ENCODE measurements at places on chromosomes 4 and X.

GRCh38 chrX:130347321-130347720 lies 7.6 kb downstream of the SLC25A14 start:
- DNase-seq: no peak

DNA sequence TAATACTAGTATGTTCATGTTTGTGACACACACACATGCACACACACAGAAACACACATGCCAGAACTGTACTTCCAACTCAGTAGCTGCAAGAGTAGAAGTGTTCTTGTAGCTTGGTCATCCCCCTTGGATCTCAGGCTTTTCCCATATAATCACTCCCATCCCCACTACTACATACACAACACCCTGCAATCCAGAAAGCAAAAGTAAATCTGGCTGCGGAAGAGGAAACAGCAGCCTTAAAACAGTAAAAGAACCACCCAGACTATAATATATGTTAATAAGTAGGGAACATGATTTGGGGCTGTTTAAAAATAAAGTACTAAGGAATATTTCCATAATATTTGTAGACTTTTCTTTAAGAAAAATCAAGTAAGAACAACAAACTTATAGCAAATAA lies 103.2 kb downstream of the AMMECR1 start:
- no peak for DNase-seq

GRCh38 chr4:36997727-36998126 lies 246.8 kb upstream of the NWD2 start:
- no peak for DNase-seq

GRCh38 chr4:101911616-101912015 lies 121.1 kb downstream of the BANK1 start:
- DNase-seq: no peak

DNA sequence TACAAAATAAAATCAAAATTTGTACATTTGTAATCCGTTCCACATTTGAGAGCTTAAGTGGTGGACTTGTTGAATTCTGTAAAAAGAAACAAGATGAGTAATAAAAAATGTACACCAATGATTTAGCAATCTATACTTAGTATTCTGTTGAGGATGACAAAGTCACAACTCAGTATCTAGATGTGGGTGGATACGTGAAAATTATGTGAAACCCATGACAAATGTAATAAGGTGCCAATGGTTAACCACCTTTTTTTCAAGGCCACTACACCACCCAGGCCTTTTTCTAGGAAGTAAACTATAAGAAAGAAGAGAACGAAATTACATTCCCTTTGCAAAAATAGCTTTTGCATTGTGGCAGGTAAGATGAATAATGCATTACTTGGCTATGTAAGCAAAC lies 77.0 kb downstream of the ATP8A1 start:
- DNase-seq: no peak

GRCh38 chrX:41890026-41890423 lies 33.3 kb downstream of the CASK start:
- DNase-seq: no peak

- no peak for DNase-seq
Observed at GRCh38 chr4:151092488-151092887, 6.9 kb upstream of the RPS3A start.

DNA sequence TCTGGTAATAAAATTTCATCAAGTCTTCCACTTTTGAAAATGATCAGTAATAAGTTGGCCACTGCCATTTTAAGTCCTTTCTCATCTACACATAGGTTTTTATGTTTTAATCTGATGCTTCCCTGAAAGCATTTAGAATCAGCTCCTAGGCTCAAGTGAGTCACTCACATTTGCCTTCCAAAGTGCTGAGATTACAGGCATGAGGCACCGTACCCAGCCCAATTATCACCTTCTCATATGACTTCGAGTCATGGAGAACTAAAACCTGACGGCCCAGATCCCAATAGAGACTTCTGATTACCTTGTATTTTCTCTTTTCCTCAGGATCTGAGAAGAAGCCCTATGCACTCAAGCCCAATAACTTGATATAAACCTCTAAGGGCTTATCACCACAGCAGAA lies 140.8 kb downstream of the OPHN1 start:
- DNase-seq: no peak

- no peak for DNase-seq
Observed at GRCh38 chr4:114082348-114082747, 102.9 kb upstream of the ARSJ start.

DNA sequence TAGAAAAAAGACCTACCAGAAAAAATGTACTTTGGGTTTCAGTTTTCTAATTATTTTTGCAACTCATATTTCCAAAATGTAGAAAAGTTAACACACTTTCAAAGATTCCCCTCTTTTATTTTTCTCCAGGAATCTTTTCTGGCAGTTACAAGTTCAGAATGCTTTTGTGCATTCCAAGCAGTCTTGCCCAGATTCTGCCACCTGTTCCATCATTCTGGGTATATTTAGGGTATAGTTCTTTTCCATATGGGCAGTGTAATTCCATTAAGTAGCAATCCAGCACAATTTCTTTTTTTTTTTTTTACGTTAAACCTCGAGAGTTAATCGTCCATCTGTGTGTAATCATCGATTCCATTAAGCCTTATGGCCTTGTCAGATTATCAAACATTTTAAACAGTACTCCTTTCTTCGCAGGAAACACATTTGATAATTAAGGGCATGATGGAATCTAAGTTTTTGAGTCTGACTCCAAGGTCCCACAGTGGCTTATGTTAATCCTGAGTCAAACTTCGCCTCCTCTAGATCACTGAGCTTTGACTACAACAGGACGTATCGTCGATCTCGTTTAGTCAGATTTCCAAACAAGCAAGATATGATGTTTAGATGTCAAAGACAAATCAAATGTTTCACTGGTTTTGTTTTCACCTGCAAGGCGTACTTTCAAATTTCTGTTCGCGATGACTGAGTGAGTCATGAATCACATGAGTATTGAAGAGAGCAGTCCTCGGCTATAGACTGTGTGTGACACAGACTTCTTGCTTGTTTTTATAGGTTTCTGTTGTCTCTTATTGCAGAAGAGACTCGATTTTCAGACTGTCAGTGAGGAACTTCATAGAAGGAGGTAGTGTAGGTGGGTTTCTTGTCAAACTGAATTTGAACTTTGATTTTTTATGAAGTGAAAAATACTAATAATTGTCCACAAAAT lies 118.9 kb upstream of the GK2 start:
- no peak for DNase-seq

DNA sequence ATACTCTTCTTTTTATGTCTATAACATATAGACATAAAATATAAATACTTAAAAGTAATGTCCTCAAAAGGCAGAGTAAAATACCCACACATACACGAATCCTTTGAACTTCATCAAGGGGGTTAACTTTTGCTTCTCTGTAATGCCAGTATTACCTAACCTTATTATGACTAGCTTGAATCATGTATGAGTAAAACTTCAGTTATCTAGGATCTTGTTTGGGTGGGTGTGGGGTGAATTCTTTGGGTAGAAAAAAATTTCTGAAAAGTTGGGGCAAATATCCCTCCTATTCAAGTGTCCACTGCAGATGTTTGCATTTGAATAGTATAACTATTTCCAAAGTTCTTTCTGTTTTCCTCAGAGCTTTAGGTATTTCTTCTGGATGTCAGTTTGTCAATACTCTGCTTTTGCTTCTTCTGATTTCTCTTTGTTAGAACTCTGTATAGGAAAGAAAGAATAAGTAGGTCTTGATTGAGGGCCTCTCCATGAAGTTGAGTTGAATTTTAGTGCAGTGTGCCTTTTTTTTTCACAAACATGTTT lies 173.8 kb downstream of the ADGRL3 start:
- DNase-seq: no peak

DNA sequence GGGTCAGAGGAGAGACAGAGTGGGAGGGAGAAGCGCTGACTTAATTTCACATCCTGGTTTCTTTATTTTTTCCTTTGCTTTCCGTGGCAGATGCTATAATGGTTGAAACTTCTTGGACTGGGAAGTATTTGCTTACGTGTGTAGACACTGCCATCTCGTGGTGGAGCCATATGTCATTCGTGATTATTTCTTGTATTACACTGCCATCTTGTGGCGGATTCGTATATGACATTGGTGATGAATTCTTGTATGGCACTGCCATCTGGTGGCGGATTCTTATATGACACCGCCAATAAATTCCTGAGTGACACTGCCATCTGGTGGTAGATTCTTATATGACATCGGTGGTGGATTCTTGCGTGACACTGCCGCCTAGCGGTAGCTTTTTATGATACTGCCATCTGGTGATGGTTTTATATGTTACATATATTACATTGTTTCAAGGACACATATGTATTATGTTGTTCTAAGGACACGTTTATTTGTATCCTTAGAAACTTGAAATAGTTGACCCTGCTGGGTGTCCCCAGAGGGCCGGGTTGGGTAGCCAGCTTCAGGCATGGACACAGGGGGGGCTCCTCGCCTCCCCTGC lies 37.3 kb upstream of the CLCN4 start:
- DNase-seq: no peak

DNA sequence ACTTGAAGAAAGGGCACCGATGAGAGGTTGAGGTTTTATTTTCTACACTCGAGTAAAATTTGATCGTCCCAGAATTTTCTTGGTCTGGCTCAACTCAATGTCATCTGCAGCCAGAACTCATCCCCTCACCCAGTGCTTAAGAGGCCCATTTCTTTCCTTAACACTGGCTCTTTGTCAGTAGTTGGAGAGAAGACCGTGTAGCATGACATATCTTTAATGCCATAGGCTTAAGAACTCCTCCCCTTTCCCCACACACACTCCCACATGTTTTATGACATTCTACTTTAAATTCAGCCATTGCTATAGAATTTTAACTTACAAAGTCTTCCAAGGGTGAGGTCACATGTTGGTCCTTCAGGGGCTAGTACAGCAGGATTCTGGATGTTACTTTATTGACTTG lies 44.2 kb upstream of the ZNF827 start:
- no peak for DNase-seq

Data from cerebellar nuclear complex (tissue), 1 donor.